Caki2 (cell line): ENCODE measurements at places on chromosomes 1 and 21. TPM values are rescaled to one million over a fixed set of nuclear protein-coding genes. Genes with fewer than 3 reads are reported as not detected.

GRCh38 chr1:166432655-166433054, 265.9 kb upstream of the FAM78B start:
- DNase-seq: no peak

DNA sequence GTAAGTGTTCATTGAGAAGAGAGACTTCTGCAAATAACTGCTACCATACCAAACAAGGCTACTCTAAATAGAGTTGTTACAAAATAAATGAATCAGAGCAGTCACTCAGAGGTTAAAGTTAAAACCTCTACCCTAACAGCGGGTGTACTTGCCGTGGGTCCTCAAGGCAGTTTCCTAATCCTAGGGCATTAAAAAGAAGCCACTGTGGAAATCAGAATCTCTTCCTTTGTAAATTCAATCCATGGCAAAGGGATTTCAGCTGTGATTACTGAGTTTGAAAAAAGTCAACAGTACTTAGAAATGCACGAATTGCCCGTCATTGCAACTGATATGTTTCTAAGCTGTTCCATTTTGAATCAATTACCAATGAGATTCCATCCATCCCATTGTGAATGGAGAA, 13.5 kb downstream of the TBX15 start:
- DNase-seq: no peak

DNA sequence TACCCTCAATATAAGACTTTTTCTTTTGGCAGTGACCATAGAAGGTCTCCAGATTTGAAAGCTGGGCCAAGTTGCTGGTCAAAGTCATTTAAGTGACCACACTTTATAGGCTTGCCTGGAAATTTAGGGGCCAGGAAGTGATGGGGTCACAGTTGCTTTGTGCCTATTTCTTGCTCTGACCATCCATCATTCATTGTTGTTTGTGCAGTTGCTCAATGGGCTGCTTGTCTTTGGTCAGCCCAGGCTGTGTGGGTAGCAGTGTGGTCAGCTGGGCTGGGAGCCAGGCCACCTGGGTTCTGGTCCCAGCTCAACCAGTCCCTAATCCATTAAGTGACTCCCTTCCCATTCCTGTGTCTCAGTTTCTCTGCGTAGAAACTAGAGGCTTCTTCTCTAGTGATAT, 2.1 kb upstream of the OTUD7B start:
- DNase-seq: no peak

GRCh38 chr1:167627615-167627864, 2.5 kb upstream of the RCSD1 start:
- no peak for DNase-seq

DNA sequence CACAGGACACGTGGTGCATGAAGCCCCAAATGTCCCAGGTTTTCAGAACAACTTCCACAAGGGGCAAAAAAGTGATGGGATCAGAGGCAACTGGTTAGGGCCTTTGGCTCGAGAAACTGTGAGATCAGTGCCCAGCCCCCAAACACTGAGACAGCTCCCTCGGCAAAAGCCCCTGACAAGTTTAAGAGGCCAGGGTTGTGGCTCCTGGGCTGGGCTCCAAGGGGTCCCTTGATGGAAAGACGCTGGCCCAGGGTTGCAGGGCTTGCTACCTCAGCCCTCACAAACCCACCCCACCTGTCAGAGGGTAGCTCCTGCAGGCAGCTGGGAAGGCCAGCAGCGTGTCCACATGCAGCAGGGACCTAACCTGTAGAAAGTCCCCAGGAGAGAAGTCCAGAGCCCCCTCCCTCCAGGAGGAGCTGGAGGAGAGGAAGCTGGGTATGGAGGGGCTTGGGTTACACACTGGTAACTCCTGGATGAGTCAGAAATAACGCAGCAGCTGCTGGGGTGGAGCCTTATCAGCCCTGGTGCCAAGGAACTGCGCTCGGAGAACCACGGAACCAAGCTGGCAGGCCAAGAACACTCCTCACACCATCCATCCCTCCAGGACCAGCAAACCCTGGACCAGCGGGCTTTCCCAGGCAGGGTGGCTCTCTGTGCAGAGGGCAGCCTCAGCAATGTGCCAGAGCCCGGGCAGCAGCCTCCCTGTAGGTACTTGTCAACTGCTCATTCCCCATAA, 37.5 kb downstream of the CTNNBIP1 start:
- no peak for DNase-seq

FAM167B gene
- total RNA-seq: not detected in 2 replicates

DAB1 gene
- total RNA-seq: not detected in 2 replicates

WNT3A gene
- total RNA-seq: 0.49 TPM in 1 of 2 replicates, not detected in the other

DNA sequence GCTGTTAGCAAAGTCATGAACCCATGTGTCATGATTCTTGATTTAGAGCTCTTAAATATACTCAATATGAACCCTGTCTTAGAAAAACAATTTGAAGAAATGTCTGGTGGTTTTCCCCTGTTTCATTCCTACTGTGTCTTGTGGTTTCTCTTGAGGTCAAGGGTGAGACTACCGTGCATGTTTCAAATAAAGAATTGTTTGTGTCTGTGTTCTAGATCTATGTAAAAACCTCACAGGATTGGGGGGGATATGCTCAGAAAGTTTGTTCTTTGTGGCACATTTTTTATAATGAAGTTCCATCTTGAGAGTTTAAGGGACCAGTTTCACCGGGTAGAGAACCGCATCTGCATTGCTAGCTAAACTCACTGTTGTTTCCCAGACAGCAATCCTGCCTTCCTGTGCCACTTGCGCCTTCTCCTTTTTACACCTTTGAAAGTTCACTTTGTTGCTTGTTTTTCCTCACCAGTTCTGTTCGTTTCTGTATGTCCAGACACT, 30.9 kb upstream of the CACYBP start:
- peak; percentile 72 for DNase-seq

DNA sequence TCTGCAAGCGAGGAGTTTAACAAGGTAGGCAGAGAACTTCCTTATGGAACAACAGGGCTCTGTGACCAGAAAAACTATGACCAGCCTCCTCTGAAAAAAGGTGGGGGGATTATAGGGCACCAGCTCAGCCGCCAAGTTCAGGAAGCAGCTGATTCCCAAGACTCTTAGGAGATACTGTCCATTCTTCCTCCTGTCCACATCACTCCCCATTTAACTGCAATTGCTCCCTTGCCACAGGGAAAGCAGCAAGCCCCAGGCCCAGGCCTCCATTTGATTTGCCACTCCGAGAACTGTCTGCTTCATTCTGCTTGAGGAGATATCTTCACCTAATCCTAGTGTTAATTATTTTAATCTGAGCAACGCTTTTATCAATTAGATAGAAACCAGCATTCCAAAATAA, 254.3 kb downstream of the ZNF648 start:
- DNase-seq: no peak

ATF3 gene
- 30.0 and 39.7 TPM in 2 replicates for total RNA-seq

GRCh38 chr1:102631691-102632090, 476.6 kb downstream of the COL11A1 start:
- DNase-seq: no peak

- no peak for DNase-seq
These were observed 6.4 kb downstream of the FCRL2 start for GRCh38 chr1:157770442-157771043.

TMEM222 gene
- 34.8 and 36.0 TPM in 2 replicates for total RNA-seq

GRCh38 chr1:67441183-67441582, 11.0 kb upstream of the SERBP1 start:
- peak; percentile 19 for DNase-seq

- no peak for DNase-seq
These were observed 118.5 kb downstream of the UCK2 start for GRCh38 chr1:165945911-165946310.

DNA sequence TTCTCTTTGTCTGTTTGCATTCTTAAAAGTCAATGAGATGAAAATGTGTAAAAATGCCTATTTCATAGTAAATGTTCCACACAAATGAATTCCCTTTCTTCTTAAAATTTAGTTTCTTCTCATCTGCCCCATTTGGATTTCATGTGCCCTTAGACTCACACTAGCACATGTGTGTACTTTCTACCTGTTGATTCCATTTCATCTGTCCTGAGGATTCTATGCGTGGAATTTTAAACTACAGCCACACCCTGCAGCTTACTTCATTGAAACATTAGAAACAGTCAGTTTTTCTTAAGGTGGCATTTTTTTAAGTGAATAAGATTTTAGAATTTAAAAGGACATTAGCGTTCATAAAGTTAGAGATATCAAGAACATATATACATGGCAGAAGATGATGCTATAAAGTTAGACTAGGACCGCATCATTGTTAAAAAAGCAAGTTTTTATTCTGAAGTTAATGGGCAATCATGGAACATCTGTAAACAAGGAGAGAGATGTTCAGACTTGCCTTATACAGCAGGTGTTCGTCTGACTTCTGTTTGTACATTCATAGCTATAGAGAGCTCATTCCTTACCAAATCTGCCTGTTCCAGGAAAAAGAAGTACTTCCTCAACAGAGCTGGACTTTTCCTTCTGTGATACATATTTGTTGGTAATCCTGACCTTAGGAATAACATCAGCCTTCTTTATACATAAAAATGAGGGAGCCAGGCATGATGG, 3.9 kb upstream of the TUT4 start:
- no peak for DNase-seq

CFAP74 gene
- total RNA-seq: not detected in 2 replicates

DNA sequence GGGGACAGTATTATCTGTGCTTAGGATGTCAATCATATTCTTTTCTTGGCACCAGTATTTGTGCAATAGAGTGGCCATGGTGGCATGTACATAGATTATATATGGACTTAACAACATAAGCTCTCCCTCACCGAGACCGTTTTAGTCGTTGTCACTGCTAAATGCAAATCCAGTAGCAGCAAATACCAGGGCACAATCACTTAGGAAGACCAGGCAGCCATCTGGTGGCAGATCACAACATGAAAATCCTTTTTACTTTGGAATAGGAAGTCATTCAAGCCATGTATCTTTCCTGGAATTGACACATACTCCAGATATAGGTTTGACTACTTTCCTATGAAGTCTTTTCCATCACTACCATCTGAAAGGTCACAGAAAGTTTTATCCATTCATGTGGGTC, 53.2 kb upstream of the C1orf87 start:
- DNase-seq: no peak

DNA sequence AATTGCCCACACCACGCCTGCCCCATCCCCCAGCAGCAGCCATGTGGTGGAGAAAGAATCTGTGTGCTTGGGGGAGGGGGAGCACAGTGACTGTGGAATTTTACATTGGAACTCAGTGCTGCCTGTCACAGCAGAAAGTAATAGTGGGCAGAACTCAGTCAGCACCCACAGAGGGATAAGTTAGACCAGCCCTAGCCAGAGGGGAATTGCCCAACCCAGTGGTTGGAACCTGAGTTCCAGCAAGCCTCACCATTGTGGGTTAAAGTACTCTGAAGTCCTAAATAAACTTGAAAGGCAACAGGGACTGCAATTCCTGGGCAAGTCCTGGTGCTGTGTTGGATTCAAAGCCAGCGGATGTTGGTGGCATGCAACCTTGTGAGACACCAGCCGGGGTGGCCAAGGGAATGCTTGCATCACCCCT, 88.8 kb downstream of the MRPL39 start:
- no peak for DNase-seq

DNA sequence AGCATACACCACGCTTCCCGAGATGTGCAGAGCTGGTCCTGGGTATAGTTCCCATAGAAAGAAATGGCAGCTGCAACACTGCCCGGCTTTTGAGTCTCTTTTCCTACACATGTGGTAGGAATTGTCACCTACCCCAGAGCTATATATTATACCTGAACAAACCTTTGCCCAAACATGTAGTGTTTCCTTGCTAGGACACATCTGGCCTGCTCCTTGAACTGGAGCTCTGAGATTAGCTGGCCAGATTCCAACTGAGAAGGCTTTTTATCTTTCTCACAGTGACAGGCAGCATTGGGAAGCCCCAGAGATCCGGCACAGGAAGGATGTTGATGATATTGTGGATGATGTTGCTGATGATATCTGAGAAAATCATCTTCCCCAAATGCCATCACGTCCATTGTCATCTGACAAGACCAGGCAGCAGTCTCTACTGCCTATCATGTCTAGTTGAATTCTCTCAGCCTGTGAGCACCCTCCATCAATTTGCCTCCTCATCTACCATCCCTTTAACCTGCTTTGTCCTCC, 115.0 kb upstream of the SMYD2 start:
- no peak for DNase-seq
